CD4-positive, alpha-beta T cell treated with Interleukin-21 for 1 hour (primary cell): ENCODE measurements at places on chromosomes 5 and 9.

DNA sequence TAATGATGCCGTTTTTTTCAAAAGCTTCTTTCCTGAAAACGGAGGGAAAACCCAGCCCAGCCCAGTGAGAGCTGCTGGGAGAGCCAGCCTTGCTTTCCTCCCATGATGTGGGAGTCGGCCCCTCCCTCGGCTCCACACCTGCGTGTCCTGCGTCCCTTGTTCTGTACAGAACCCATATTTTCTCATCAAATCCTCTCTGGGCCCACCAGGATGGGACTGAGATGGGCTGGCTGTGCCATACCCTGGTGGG, 8.9 kb downstream of the FLT4 start:
- DNase-seq, result no peak

DNA sequence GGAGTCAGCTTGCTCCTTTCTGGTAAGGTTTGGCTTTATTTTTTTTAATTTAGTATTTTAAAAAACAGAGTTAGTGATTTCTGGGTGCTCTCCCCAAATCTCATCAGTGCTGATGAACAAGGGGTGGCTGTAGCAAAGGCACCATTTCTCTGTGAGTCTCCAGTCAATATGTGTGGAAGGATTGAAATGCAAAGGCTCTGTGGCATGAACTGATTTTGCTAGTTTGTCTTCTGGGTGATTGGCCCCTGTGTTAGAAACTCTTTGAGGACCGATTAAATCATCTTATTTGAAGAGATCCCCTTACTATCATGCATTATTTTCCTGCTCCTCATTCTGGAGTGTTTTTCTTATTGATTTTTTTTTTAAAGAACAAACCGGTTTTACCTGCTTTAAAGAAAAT, 596 bp downstream of the TEK start:
- DNase-seq, result no peak

- DNase-seq, result no peak
Measured at GRCh38 chr5:107251151-107251550, 419.6 kb downstream of the EFNA5 start.

DNA sequence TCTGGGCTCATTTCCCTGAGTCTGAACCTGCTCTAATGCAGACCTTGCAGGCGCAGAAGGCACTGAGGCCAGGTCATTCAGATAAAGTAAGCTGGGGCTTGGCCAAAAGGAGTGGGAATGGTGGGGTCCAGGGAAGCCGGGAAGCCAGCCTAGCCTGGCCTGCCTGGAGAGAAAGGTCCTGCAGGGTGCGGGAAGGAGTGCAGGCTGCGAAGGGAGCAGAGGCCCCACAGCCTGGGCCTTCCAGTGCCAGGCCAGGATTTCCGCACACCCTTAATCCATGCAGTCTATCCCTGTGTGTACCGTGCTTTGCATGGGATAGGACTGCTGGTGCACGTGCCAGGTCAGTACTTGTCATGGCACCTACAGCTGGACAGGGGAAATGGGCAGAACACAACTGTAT, 3.6 kb upstream of the STING1 start:
- no peak for DNase-seq

GRCh38 chr5:101860563-101860962, 435.5 kb downstream of the SLCO4C1 start:
- DNase-seq, result no peak
